NCI-H69 (cell line): ENCODE measurements at places on chromosomes 7 and 10.
A peak's percentile ranks its signal among the peaks of the same experiment; 100 is the strongest.

GRCh38 chr7:20199015-20199737 is 18.0 kb downstream of the MACC1 start:
- peak; percentile 94 for DNase-seq

GRCh38 chr7:17044861-17045260 is 163.1 kb upstream of the AGR3 start:
- no peak for DNase-seq

- DNase-seq: no peak
Observed at GRCh38 chr10:89332123-89332633, 4.4 kb downstream of the IFIT3 start.

GRCh38 chr10:68301790-68302502 is 29.9 kb upstream of the HNRNPH3 start:
- peak; percentile 54 for DNase-seq

- DNase-seq: no peak
Observed at GRCh38 chr10:2878818-2879217, 188.5 kb upstream of the PFKP start.

- peak; percentile 23 for DNase-seq
Observed at GRCh38 chr7:35802649-35803048, 1.8 kb downstream of the SEPTIN7 start.

DNA sequence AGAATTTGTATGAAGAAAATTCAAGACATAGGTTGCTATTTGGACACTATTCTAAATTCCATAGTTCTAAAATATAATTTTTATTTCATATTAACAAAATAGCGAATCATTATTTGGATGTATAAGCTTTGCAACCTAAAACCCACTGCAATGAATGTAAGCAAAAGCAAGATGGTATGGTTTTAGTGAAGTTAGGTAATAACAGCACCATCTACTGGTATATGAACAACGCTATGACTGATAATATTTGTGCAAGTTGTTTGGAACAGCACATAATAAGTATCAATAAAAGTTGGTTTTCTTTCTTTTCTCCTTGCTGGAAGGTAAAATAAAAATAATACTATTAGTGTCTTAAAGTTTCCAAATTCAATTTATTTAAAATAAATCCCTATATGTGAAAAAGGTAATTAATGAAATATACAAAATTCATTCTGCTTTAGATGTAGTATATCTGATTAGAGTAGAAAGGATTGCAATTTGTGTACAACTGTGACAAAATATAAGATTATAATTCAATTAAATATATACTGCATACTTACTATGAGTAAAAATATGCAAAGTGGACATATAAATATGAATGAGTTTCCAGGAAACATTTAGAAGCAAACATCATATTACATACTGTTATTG is 79.0 kb upstream of the LSM8 start:
- peak; percentile 45 for DNase-seq
